ENCODE measurements at places on chromosomes 16 and 17. TPM values are rescaled to one million over a fixed set of nuclear protein-coding genes. Genes with fewer than 3 reads are reported as not detected.

The RNF222 gene
- total RNA-seq: 0.35 TPM

The TEKT1 gene
- not detected for total RNA-seq

The SLFN13 gene
- total RNA-seq: 182 TPM

The MBTPS1 gene
- 124 TPM for total RNA-seq

The ARHGAP44 gene
- not detected for total RNA-seq

The CDRT15 gene
- total RNA-seq: not detected

The APOBR gene
- total RNA-seq: 84.8 TPM

The INCA1 gene
- total RNA-seq: not detected

The TANGO6 gene
- total RNA-seq: 21.2 TPM

The ANKRD40CL gene
- not detected for total RNA-seq

- no peak for DNase-seq
- no peak overlapping the region for H3K4me3 ChIP-seq
- H3K27me3 ChIP-seq: no peaks in the 10 kb centered on the region
- no peak overlapping the region for H3K27ac ChIP-seq
Observed at GRCh38 chr16:72467157-72467759, 295.3 kb upstream of the PMFBP1 start.

- peaks cover 26% of the 10 kb centered on the region for H3K36me3 ChIP-seq
- no peaks in the 10 kb centered on the region for H3K27me3 ChIP-seq
- H3K4me1 ChIP-seq: peaks cover 7% of the 10 kb centered on the region
- H3K4me3 ChIP-seq: no peak overlapping the region
- DNase-seq: peak; percentile 75
Observed at GRCh38 chr17:39174920-39175694, 9.1 kb upstream of the ARL5C start.

DNA sequence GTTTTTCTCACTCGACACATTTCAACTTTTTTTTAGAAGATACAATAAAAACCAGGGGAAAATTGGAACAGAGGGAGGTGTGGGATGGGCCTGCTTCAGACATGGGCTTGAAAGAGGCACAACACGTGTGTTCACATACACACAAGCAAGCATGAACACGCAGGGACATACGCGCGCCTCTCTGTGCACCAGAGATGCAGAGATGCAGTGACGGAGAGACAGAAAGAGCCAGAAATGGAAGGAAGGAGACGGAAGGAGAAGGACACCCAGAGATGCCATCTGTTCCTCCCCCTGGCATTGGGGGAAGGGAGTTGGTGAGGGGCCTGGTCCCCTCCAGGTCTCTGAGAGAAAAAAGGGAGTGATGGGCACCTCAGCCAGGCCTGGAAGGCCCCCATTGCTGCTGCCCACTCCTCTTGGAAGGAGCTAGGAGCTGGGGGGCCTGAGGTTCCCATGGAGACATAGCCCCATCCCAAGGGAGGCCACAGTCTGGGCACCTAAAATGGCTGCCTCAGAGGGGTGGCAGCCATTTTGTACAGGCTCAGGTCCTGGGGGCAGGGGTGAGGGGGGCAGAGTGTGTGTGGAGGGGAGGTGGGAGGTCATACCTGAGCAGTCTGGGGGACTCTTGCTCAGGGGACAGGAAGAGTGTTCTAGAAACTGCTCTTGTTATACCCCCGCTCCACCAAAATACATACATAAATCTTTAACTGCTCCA lies 3.8 kb upstream of the NEUROD2 start:
- peaks cover 21% of the 10 kb centered on the region for H3K27me3 ChIP-seq
- no peak overlapping the region for H3K27ac ChIP-seq
- no peaks in the 10 kb centered on the region for H3K36me3 ChIP-seq
- peaks cover 8% of the 10 kb centered on the region for H3K4me1 ChIP-seq
- no peak overlapping the region for H3K4me3 ChIP-seq
- DNase-seq: no peak

- DNase-seq: no peak
- H3K27ac ChIP-seq: no peak overlapping the region
- H3K4me3 ChIP-seq: no peak overlapping the region
- H3K4me1 ChIP-seq: peaks cover 11% of the 10 kb centered on the region
- no peaks in the 10 kb centered on the region for H3K36me3 ChIP-seq
Observed at GRCh38 chr16:29688172-29688571, 9.2 kb downstream of the QPRT start.

GRCh38 chr17:82127315-82127595 lies 29.2 kb upstream of the FASN start:
- peak overlapping the region; percentile 54 for H3K27ac ChIP-seq
- peaks cover 27% of the 10 kb centered on the region for H3K4me1 ChIP-seq
- H3K4me3 ChIP-seq: no peak overlapping the region
- no peaks in the 10 kb centered on the region for H3K27me3 ChIP-seq

GRCh38 chr17:4535667-4536258 lies 19.4 kb downstream of the MYBBP1A start:
- H3K4me3 ChIP-seq: no peak overlapping the region
- DNase-seq: no peak
- no peaks in the 10 kb centered on the region for H3K27me3 ChIP-seq
- peaks cover 19% of the 10 kb centered on the region for H3K36me3 ChIP-seq

GRCh38 chr17:9958586-9959281 lies 53.7 kb upstream of the RCVRN start:
- H3K27ac ChIP-seq: no peak overlapping the region
- H3K27me3 ChIP-seq: no peaks in the 10 kb centered on the region
- H3K4me1 ChIP-seq: peaks cover 8% of the 10 kb centered on the region

- no peaks in the 10 kb centered on the region for H3K4me1 ChIP-seq
- no peak overlapping the region for H3K27ac ChIP-seq
- H3K36me3 ChIP-seq: no peaks in the 10 kb centered on the region
Observed at GRCh38 chr16:777826-778225, 10.4 kb downstream of the RPUSD1 start.

- H3K36me3 ChIP-seq: no peaks in the 10 kb centered on the region
- no peaks in the 10 kb centered on the region for H3K27me3 ChIP-seq
- no peak overlapping the region for H3K27ac ChIP-seq
Observed at GRCh38 chr16:9300252-9300651, 208.8 kb downstream of the HAPSTR1 start.

- H3K27me3 ChIP-seq: no peaks in the 10 kb centered on the region
- H3K4me1 ChIP-seq: no peaks in the 10 kb centered on the region
- no peaks in the 10 kb centered on the region for H3K36me3 ChIP-seq
- no peak for DNase-seq
- no peak overlapping the region for H3K27ac ChIP-seq
- H3K4me3 ChIP-seq: no peak overlapping the region
Observed at GRCh38 chr16:56121156-56121500, 70.2 kb upstream of the GNAO1 start.
